Bronchial epithelial cell (primary cell): ENCODE measurements at places on chromosomes 4 and X. TPM values are rescaled to one million over a fixed set of nuclear protein-coding genes. Genes with fewer than 3 reads are reported as not detected.

DNA sequence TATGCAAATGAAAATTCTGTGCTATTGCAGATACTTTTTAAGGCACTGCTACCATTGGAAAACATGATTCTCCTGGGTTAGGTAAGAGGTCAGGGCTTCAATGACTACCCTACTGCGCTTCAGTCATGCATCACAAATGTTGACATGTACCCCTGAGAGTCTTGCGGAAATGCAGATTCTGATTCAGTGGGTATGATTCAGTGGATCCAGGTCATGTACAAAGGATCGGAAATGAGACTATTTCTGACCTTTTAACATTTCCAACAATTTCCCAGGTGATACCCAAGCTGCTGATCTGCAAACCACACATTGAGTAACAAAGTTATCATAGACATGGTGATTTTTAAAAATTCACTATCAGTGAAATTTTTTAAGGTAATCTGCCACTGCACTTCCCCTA is 62.6 kb downstream of the DDX53 start:
- DNase-seq = no peak

DNA sequence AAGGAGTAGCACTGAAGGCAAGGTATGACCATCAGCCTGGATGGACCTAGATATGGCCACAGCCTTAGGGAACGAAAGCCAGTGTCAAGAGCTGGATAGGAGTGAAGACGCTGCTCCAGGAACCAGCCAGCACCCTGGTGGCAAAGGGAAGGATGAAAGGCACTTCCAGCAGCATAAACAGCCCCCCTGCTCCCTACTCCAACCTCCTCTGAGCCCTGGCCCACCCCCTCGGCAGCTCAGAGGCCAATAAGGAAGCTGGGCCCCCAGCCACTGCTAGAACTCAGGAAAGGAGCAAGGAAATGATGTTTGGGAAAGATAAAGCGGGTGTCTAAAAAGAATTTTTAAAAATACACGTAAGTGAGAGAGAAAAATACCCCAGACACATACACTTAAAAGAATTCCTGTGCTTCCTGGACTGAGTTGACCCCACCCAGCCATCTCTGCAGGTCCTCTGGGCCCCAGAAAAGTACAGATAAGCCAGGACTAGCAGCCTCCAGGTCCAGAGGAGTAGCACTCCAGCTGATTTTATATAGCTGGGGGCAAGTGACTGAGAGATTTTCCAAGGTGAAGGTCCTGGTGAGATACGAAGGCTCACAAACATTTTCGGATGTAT is 170.4 kb downstream of the SHROOM4 start:
- no peak for DNase-seq

GRCh38 chrX:17768997-17769396 is 31.7 kb downstream of the SCML1 start:
- no peak for DNase-seq

Gene GAGE1
- total RNA-seq = not detected in 2 replicates

GRCh38 chrX:1306909-1307625 is 29.5 kb upstream of the IL3RA start:
- DNase-seq = no peak

Gene CT45A2
- total RNA-seq = not detected in 2 replicates

DNA sequence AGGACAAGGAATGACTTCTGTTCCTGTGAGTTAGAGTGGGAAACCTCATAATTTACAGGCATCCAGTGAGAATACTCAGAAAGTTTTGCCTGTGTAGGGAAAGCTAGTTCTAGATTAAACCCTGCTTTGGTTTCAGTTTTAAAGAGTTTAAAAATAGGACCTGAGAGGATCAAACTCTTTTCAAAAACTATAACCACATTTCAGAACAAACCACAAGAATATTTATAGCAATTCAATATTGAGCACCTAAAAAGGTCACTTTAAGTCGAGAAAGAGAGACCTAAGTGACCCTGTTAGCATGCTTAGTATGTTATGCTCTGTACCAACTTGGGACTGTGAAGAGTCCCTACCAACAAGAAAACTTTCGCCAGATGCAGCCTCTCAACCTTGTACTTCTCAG is 17.4 kb upstream of the PWWP3B start:
- DNase-seq = no peak
